ENCODE measurements at places on chromosomes 6 and 20. TPM values are rescaled to one million over a fixed set of nuclear protein-coding genes. Genes with fewer than 3 reads are reported as not detected.

Gene OR2B6
- not detected for total RNA-seq

DNA sequence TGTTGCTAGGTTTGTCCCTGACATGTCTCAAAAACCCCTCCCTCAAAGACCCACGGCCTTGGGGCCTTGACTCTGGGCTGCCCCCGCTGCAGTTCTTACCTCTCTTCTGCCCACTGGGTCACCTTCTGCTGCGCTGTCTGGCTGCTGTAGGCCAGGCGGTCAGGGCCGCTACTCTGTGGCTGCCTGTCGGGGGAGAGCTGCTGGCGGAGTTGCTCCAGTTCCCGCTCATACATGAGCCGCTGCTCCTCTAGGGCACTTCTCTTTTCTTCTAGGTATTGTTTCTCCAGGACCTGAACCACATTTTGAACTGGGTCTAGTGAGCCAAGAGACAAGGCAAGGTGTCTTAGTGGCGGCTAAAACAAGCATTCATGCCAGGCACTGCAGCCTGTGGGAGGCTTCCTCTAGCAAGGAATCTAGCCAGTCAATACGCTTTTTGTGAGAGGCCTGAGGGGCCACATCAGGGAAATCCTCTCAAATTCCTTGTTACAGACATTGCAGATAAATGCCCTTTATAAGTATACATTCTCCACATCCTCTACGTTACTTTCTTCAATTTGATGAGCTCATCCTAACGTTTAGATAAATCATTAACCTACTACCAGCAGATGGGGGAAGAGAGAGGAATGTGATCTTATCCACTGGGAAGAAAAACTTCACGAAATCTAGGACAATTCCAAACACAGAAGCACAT is 110.3 kb upstream of the NUP153 start:
- no peak for DNase-seq

- DNase-seq, result no peak
These were observed 27.3 kb downstream of the RIMS1 start for GRCh38 chr6:71913444-71914234.

GRCh38 chr6:35477551-35478179 is 9.5 kb downstream of the RPL10A start:
- no peak for DNase-seq

Measured in activated CD4-positive, alpha-beta T cell treated with anti-CD3 and anti-CD28 coated beads for 36 hours (primary cell).